Retinal pigment epithelial cell (primary cell): ENCODE measurements at places on chromosomes 13 and 19.

- DNase-seq: no peak
These were observed 5.3 kb upstream of the PROZ start for GRCh38 chr13:113152984-113153809.

GRCh38 chr19:34120846-34121639, 51.3 kb upstream of the LSM14A start:
- no peak for DNase-seq

- DNase-seq: no peak
These were observed 69.3 kb downstream of the SLC6A16 start for GRCh38 chr19:49255674-49256073.

DNA sequence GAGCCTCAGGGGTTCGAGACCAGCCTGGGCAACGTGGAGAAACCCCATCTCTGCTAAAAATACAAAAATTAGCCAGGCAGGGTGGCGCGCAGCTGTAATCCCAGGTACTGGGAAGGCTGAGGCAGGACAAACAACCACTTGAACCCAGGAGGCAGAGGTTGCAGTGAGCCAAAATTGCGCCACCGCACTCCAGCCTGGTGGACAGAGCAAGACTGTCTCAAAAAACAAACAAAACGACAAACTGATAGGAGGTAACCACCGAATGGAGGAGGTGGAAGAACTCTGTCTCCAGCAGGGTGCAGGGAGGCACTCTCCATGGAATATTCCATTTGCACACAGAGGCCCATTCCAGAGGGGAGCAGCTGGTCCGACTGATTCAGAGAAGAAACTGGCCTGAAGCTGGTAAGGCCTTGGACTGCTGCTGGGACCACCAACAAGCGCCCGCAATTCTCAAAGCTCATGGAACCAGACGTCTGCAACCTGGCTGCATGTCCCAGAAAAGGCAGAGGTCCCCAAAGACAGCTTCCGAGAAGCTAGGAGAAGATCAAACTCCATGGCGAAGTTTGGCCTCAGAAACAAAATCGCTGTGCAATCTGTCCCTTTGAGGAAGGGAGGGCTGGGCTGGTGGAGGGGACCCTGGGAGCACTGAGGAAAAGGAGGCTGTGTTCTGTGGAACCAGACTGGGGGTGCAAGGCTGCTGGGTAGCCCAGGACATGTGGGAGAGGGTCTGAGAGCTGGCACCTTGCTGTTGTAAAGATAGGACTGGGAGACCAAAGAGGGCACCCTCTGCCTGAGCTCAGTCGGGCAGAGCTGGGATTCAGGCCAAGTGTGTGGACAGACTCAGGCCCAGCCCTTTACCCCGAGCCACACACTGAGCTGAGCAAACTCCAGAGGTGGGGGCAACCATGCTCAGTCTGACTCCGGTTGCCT, 35.2 kb downstream of the SLC25A42 start:
- DNase-seq: no peak

DNA sequence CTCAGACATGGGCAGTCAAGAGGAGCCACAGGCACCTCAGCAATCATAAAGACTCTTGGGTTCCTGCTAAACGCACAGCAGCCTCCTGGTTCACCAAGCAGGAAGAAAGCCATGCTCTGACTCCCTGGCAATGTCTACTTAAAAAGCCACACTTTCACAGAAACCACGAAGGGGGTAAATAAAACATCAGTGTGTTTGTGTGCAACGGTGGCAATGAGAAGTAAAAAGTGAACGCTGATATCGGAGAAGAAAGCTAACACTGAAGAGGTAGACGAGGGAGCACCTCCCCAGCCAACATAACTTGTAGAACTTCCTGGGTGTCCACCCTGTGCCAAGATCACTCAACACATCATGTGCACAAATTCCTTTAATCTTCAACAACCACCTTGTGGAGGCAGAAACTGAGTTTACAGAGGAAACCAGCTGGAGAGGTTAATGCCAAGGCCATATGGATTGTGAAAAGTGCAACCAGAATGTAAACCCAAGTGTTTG, 30.2 kb downstream of the HSPH1 start:
- DNase-seq: no peak
